ENCODE measurements at places on chromosomes 7 and 10.

GRCh38 chr7:123397746-123398338 is 136.6 kb downstream of the IQUB start:
- H3K36me3 ChIP-seq: no peaks in the 10 kb centered on the region
- no peak for DNase-seq
- H3K4me3 ChIP-seq: no peak overlapping the region
- no peaks in the 10 kb centered on the region for H3K4me1 ChIP-seq
- H3K27me3 ChIP-seq: no peaks in the 10 kb centered on the region

GRCh38 chr7:2143981-2144595 is 88.7 kb downstream of the MAD1L1 start:
- no peaks in the 10 kb centered on the region for H3K27me3 ChIP-seq
- H3K36me3 ChIP-seq: peaks cover 4% of the 10 kb centered on the region
- DNase-seq: no peak
- H3K4me3 ChIP-seq: no peak overlapping the region
- H3K4me1 ChIP-seq: no peaks in the 10 kb centered on the region

GRCh38 chr7:50366311-50366710 is 61.8 kb downstream of the IKZF1 start:
- H3K4me1 ChIP-seq: peaks cover 100% of the 10 kb centered on the region
- H3K27me3 ChIP-seq: no peaks in the 10 kb centered on the region
- DNase-seq: peak; percentile 59
- no peak overlapping the region for H3K4me3 ChIP-seq

DNA sequence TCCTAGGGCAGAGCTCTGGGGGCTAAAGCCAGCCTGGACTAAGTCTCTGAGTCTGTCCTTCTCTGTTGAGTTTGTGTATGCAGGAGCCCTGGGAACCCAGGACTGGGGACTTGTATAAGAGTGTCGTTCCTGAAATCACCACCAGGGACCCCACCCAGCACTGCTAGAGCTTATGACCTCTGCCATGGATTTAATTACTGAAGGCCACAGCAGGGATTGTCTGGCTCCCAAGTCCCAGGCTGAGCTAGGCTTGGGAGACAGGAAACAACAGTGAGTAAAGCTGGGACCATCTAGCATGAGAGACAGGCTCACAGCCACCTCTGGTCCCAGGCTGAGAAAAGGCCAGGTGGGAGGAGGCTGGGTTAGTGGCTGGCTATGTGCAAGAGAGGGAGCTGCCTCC is 1.4 kb upstream of the TSPAN15 start:
- H3K4me3 ChIP-seq: no peak overlapping the region
- peaks cover 26% of the 10 kb centered on the region for H3K4me1 ChIP-seq
- no peak overlapping the region for H3K27ac ChIP-seq
- peak; percentile 60 for DNase-seq
- no peaks in the 10 kb centered on the region for H3K27me3 ChIP-seq

DNA sequence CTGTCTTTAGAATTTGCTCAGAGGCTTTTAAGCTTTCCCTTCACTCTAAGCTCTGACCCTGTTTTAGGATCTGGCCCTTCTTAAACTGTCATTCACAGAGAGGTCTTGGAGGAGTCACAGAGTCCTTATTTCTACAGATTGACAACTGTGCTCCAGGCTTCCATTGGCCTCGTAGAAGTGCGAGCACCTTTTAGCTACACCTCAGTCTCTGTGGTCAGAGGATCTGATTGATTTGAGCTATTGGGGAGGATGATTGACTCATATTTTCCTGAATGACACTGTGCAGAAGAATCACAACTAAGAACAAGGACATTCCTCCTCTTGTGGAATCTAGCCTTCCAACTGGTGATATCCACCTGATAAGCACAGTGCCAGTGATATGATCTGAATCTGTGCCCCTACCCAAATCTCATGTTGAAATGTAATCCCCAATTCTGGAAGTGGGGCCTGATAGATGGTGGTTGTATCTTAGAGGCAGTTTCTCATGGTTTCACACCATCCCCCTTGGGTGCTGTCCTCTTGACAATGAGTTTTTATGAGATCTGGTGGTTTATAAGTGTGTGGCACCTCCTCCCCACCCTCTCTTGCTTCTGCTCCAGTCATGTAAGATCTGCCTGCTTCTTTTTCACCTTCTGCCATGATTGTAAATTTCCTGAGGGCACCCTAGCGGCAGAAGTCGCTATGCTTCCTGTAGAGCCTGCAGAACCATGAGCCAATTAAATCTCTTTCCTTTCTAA is 3.2 kb downstream of the CYP3A7 start:
- no peak for DNase-seq
- no peaks in the 10 kb centered on the region for H3K27me3 ChIP-seq
- no peaks in the 10 kb centered on the region for H3K4me1 ChIP-seq
- no peak overlapping the region for H3K27ac ChIP-seq
- H3K36me3 ChIP-seq: no peaks in the 10 kb centered on the region

GRCh38 chr7:138753150-138753518 is 44.7 kb upstream of the TMEM213 start:
- peaks cover 36% of the 10 kb centered on the region for H3K4me1 ChIP-seq
- H3K36me3 ChIP-seq: no peaks in the 10 kb centered on the region
- no peak overlapping the region for H3K4me3 ChIP-seq
- no peak for DNase-seq

- no peak for DNase-seq
- H3K36me3 ChIP-seq: peaks cover 26% of the 10 kb centered on the region
- H3K4me3 ChIP-seq: no peak overlapping the region
- no peaks in the 10 kb centered on the region for H3K4me1 ChIP-seq
Observed at GRCh38 chr10:73398024-73398423, 15.8 kb downstream of the ANXA7 start.

- no peak overlapping the region for H3K4me3 ChIP-seq
- H3K27ac ChIP-seq: no peak overlapping the region
- H3K36me3 ChIP-seq: no peaks in the 10 kb centered on the region
Observed at GRCh38 chr7:35646289-35647023, 48.5 kb downstream of the HERPUD2 start.

GRCh38 chr7:23021596-23021995 is 7.7 kb upstream of the HYCC1 start:
- no peak overlapping the region for H3K4me3 ChIP-seq
- no peaks in the 10 kb centered on the region for H3K36me3 ChIP-seq
- DNase-seq: no peak
- H3K27ac ChIP-seq: no peak overlapping the region
- H3K27me3 ChIP-seq: no peaks in the 10 kb centered on the region

- no peaks in the 10 kb centered on the region for H3K4me1 ChIP-seq
- H3K36me3 ChIP-seq: no peaks in the 10 kb centered on the region
- no peak overlapping the region for H3K27ac ChIP-seq
- no peak overlapping the region for H3K4me3 ChIP-seq
Observed at GRCh38 chr10:15735763-15736162, 16.0 kb upstream of the ITGA8 start.

- no peaks in the 10 kb centered on the region for H3K36me3 ChIP-seq
- peaks cover 6% of the 10 kb centered on the region for H3K27me3 ChIP-seq
- no peak overlapping the region for H3K4me3 ChIP-seq
Observed at GRCh38 chr10:93079663-93080349, 6.1 kb downstream of the CYP26A1 start.

Measured in CD4-positive, alpha-beta memory T cell (primary cell).